Amygdala (tissue), 56 donors: ENCODE measurements at places on chromosomes 2 and 18.

DNA sequence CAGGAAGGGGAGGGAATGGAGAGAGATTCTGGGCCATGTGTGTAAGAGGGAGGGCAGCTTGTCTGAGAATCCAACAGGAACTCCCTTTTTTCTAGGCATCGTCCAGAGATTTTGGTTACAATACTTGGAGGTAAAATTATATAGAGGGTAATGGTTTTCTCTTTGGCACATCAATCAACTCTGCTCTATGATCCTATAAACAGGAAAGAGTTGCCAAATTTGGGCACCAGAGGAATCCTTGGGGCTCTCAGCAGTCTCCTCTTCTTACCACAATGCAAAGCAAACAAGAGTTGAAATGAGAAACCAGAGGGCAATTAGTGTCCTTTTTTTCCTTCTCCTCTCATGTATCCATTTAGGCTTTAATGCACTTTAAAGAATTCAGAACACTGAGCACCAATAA is 243.4 kb downstream of the SLC8A1 start:
- no peak for DNase-seq

- DNase-seq: no peak
Measured at GRCh38 chr2:200104015-200104414, 148.6 kb downstream of the MAIP1 start.

DNA sequence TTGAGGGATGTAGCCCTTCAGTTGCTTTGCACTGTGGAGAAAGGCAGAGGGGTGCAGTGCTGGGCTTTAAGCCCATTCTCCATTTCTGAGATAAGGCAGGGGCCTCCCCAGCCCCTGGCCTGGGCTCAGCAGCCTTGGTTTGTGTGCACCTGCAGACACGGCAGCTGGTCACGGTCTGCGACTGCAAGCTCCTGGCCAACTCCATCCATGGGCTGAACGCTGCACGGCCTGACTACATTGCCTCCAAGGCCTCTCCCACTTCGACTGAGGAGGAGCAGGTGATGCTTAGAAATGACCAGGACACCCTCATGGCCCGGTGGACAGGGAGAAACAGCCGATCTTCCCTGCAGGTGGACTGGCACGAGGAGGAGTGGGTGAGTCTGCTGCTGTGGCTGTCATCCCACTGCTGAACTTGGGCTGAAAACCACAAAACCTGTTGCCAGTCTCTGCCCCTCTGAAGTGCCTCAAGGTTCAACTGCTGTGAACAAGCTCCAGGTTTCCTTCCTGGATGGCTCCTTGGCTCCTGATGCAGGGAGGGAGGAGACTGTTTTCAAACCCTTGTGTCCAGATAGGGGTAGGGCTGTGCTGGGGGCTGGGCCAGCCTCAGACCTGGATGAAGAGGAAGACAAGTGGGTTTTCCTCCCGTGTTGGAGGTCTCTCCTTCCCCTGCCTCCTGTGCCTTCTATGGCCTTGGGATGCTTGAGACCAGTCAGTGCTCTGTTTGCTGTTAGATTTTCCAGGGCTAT is 54.0 kb downstream of the COA5 start:
- DNase-seq: no peak

- no peak for DNase-seq
Measured at GRCh38 chr18:21672521-21673267, 31.9 kb downstream of the ABHD3 start.

DNA sequence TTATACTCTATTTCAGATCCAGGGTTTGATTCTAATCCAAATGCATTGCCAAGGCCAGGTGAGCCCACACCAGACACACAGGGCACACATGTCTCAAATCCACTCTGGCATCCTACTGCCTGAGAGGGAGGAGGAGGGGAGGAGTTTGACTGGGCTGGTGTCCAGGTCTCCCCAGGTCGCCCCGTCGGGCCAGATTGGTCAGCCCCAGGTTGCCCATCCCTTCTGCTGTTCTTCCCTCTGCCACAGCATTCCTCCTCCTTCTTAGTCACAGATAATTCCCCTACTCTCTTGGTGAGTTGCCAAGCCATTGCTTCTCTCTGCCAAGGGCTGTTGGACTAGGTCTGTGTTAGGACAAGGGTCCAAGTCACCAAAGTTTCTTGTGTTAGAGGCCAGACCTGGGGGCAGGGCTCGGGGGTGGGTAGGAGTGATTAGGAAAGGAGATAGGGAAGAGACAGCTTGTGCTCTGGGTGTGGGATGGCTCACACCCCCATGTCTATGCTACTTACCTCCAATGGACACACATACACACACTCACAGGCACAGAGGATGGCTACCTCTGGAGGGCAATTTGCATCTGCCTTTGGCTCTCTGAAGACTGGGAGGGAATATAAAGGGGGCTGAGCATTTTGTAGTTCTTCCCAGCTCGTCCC is 2.5 kb upstream of the EGR4 start:
- DNase-seq: no peak

DNA sequence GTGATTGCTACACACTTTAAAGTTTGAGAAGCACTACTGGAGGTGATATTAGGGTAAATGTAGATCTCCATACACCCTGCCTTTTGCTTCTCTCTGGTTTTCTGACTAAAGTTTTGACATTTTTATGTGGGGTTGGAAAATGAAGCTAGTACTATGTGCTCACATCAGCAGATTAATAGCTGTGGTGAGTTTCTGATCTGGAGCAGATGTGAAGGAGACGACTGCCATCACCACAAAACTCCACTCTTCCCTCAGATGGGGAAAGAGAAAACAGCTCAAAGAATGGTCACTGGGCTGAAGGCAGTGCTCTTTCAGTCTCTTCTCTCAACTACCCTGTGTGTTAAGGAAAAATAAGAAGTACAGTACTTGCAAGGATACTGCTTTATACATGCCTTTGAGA is 37.2 kb downstream of the PLEKHA3 start:
- no peak for DNase-seq

DNA sequence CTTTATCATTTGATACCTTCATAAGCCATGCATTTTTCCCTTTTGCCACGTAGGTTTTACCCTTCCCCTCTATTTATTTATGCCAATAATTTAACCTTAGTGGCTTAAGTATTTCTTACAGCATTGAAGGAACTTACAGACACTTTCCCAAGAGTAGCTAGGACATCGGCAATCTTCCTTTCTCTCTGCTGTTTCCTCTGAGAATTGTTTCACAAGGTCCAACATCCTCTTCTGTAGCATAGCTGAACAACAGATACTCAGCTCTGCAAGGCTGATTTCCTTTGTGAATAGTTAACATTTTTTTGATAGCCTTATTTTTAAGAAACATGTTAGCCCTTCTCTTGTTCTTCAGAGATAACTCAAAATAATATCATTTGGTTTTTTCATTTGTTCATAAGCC is 1.1 kb upstream of the GCA start:
- DNase-seq: no peak

GRCh38 chr2:237260039-237260620 is 153.8 kb downstream of the COL6A3 start:
- DNase-seq: no peak

GRCh38 chr2:22481486-22482259 is 903.3 kb upstream of the KLHL29 start:
- DNase-seq: no peak

DNA sequence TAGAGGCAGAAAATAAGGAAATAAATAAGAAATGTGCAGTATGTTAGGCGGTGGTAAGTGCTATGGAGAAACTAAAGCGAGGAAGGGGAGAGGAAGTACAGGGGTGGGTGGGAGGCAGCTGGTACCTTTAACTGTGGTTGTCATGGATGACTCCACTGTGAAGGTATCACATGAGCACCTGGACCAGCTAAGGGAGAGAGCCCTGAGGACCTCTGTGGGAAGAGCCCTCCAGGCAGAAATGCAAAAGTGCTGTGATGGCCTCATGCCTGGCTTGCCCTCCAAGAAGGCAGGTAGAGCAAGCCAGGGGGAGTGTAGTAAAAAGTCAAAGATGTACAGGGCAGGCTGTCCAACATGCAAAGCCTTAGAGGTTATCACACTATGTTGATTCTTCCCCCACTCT is 17.9 kb downstream of the LYPD6 start:
- no peak for DNase-seq

DNA sequence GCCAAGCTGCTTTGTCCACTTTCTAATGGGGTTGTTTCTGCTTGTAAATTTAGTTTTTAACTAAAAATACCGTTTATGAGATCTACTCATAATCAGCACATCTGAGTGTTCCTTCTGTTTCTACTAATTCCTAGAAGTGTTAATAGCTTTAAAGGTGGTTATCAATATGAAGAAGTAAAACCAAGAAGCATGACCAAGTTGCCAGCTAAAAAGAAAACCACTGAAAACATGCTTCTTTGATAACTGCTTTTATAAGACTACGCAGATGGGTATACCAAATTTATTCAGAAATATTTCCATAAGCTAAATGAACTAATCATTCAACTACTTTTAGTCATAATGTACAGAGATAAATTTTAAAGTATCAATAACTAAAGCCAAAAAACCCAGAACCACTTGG is 101.8 kb downstream of the C2orf74 start:
- DNase-seq: no peak

- DNase-seq: no peak
Measured at GRCh38 chr2:43980902-43981301, 14.9 kb downstream of the LRPPRC start.

DNA sequence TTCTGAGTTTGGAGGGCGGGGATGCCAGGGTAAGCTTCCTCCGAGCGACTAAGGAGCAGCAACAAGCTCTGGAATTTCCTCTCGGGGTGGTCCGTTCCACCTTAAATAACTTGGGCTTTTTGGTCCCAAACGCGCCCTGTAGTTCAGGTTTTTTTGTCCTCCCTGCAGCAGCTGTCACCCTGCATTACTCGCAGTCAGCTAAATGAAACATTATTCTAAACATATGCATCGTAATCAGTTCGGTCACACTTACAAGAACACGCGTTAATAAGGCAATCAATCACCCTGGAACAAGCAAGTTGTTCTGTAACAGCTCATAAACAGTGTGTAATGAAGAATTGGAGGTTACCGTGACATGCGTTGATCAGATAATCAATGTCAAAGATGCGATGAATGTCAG is 8.3 kb downstream of the EVX2 start:
- DNase-seq: no peak

GRCh38 chr2:22842205-22842869 is 542.6 kb upstream of the KLHL29 start:
- DNase-seq: no peak

DNA sequence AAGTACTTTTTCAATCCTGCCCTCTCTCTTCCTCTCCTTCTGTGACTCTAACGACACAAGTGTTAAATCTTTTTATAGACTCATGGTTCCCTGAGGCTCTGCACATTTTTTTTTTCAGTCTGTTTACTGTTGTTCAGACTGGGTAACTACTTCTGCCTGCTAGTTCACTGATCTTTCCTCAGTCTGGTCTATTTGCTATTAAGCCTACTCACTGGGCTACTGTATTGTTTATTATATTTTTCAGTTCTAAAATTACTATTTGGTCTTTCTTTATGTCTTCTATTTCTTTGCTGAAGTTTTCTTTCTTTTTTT is 21.3 kb downstream of the PPP3R1 start:
- no peak for DNase-seq

GRCh38 chr2:162177301-162177700 is 25.3 kb upstream of the GCG start:
- no peak for DNase-seq

DNA sequence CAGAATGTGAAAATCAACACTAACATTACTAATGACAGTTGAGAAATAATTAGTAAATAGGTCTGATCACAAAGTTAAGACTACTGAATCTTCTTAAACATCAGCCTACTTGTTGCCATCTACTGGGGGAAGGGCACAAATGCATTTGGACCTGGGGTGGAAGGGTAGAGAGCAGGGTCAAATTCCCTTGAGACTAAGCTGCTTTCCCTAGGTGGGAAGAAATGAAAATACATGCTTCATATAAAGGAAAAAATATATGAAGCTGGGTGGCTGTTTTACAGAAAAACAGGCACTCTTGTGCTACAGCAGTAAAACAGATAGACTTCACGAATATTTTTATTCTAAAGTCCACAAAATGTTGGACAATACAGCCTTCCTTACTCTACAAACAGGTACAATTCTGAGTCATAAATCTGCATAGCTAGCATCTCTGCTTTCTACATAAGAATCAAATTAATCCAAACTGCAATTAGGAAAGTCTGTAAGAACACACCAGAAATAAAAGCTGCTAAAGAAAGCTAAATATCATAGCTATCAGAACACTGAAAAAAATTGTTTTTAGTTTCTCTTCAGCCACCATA is 10.9 kb downstream of the TRIP12 start:
- DNase-seq: no peak

- DNase-seq: no peak
Measured at GRCh38 chr2:11967946-11968465, 221.6 kb downstream of the LPIN1 start.

GRCh38 chr2:67984600-67984999 is 78.2 kb downstream of the C1D start:
- DNase-seq: no peak

DNA sequence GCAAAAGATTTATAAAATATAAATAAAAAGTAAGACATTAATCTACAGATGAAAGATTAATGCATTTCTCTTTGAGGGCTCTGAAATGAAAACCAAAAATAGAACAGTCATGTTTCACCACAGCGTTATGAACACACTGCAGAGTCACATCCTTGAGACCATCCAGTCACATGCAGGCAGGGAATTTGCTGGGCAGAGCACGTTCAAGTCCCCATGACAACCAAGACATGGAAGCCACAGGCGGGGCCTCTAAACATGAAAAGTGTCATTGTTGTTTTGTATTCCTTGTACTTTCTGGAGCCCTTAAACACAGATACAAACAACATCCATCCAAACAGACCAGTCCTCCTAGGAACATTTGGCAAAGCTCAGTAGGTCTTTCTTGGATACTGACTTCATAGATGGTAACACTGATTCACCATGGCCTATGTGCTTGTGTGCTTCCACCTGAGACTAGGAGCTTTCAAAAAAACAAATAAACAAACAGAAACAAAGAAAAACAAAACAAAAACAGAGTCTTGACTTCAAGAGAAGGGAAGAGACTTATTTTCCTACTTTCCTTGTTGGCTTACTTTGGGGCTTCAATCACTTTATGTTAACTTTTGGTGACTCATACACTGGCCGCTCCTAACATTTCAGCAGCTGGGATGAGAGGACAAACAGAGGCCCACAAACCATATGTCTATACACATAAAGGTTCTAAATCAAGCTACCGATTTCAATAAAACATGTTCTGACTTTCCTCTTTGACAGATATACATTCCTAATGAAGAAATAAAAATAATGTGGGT is 99.5 kb upstream of the CCDC85A start:
- no peak for DNase-seq

DNA sequence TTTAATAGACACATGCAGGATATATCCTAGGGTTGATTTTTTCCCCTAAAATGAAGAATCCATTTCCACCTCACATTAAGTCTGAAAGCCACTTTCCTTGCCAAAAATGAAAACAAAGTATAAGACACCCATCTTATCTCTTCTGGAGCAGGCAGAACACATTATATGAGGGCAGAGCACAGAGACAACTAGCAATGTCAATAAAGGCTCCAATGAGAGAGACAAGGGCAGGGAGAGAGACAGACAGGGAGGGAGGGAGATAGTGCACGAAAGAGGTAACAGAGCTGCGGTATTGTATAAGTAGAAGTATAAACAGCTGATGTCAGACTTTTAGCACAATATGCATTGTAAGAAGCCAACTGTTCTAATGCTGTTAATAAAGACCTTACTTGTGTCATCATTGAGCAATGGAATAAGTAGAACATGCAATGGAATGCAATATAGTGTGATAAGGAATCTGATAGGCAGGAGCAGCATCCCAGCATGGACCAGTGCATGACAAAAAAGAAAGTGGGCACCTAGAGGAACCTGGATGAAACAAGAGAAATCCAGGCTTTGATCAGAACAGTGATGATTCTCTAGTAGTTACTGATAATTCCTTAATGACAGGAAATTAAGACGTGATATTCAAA is 150.6 kb upstream of the TCF4 start:
- no peak for DNase-seq
